ENCODE measurements at places on chromosomes 6 and 20. TPM values are rescaled to one million over a fixed set of nuclear protein-coding genes. Genes with fewer than 3 reads are reported as not detected.

SLC29A1 gene
- total RNA-seq, result 16.3 TPM

ZNF165 gene
- 1.0 TPM for total RNA-seq

TCP11 gene
- 0.37 TPM for total RNA-seq

CST1 gene
- not detected for total RNA-seq

ADISSP gene
- total RNA-seq, result 10.0 TPM

HLA-DQB1 gene
- 4.0 TPM for total RNA-seq

OR2H2 gene
- not detected for total RNA-seq

SLC52A3 gene
- total RNA-seq, result 1.9 TPM

KCNK5 gene
- total RNA-seq, result 2.3 TPM

STX11 gene
- 2.7 TPM for total RNA-seq

MYBL2 gene
- 2.3 TPM for total RNA-seq

SLC22A3 gene
- total RNA-seq, result 11.0 TPM

AK9 gene
- 15.4 TPM for total RNA-seq

EYS gene
- 4.4 TPM for total RNA-seq

BMP7 gene
- 12.1 TPM for total RNA-seq

HIVEP2 gene
- total RNA-seq, result 17.0 TPM

EDN3 gene
- 3.1 TPM for total RNA-seq

SLC16A10 gene
- total RNA-seq, result 5.4 TPM

PNLDC1 gene
- not detected for total RNA-seq

XKR7 gene
- total RNA-seq, result 0.05 TPM

ULBP3 gene
- 3.4 TPM for total RNA-seq

PRRT1 gene
- total RNA-seq, result 0.42 TPM

CDH26 gene
- total RNA-seq, result 4.1 TPM

ADGB gene
- 0.05 TPM for total RNA-seq

B3GAT2 gene
- total RNA-seq, result 1.5 TPM

DUSP15 gene
- total RNA-seq, result 1.4 TPM

PI16 gene
- 67.1 TPM for total RNA-seq

SLC17A1 gene
- total RNA-seq, result not detected

CD24 gene
- 283 TPM for total RNA-seq

OR2J1 gene
- total RNA-seq, result not detected

TRIM40 gene
- total RNA-seq, result not detected

DSP gene
- 33.9 TPM for total RNA-seq

TRIM27 gene
- total RNA-seq, result 73.3 TPM

GPR63 gene
- 9.7 TPM for total RNA-seq

RAD21L1 gene
- not detected for total RNA-seq

CYP39A1 gene
- total RNA-seq, result 13.3 TPM

HS3ST5 gene
- 3.7 TPM for total RNA-seq

Measured in urinary bladder (tissue), 4 donors.